Tracheal epithelial cell (primary cell): ENCODE measurements at places on chromosomes 5 and 9. TPM values are rescaled to one million over a fixed set of nuclear protein-coding genes. Genes with fewer than 3 reads are reported as not detected.

The INSL6 gene
- total RNA-seq: not detected in 2 replicates

The GLRX gene
- total RNA-seq: 10.7 and 37.1 TPM in 2 replicates

The SLC24A2 gene
- total RNA-seq: not detected in 2 replicates

The ANKRD20A1 gene
- not detected in 2 replicates for total RNA-seq

The BNC2 gene
- total RNA-seq: under 0.01 and 1.4 TPM in 2 replicates

The ENHO gene
- 0.48 TPM in 1 of 2 replicates, not detected in the other for total RNA-seq

The SPINK5 gene
- total RNA-seq: 5.5 and 14.1 TPM in 2 replicates
